ENCODE measurements at places on chromosomes 5 and 9. TPM values are rescaled to one million over a fixed set of nuclear protein-coding genes. Genes with fewer than 3 reads are reported as not detected.

Gene ECSCR
- not detected for total RNA-seq

Gene FAM151B
- 2.1 TPM for total RNA-seq

Gene RFX3
- total RNA-seq: 1.7 TPM

Gene IFNK
- total RNA-seq: not detected

Gene TAS2R1
- total RNA-seq: not detected

Gene NIM1K
- total RNA-seq: 0.14 TPM

Gene RABL6
- 82.0 TPM for total RNA-seq

Gene KCNV2
- total RNA-seq: not detected

Gene KDM3B
- total RNA-seq: 47.6 TPM

Gene F2R
- total RNA-seq: 52.8 TPM

Gene RMRP
- total RNA-seq: 45.5 TPM

Gene DNM1
- total RNA-seq: 88.2 TPM

Gene TAF11L5
- not detected for total RNA-seq

Gene FGF1
- total RNA-seq: 1.6 TPM

Gene NKD2
- 13.3 TPM for total RNA-seq

Gene FBN2
- 18.2 TPM for total RNA-seq

Data from A549 treated with DMSO at 1 μM for 4 hours (cell line).